Activated T-cell treated with anti-CD3 and anti-CD28 coated beads, Interleukin-2, amount 50 U/mL, for 1 hour (primary cell): ENCODE measurements at places on chromosomes 2 and 18.

GRCh38 chr2:170322140-170322766 lies 144.3 kb downstream of the MYO3B start:
- DNase-seq: no peak

- DNase-seq: no peak
These were observed 5.7 kb downstream of the ANTXR1 start for GRCh38 chr2:69018678-69019095.

- no peak for DNase-seq
These were observed 105.5 kb downstream of the FMNL2 start for GRCh38 chr2:152440460-152440859.

GRCh38 chr2:45794134-45794617 lies 142.7 kb downstream of the PRKCE start:
- DNase-seq: no peak

GRCh38 chr2:229153267-229153666 lies 117.8 kb downstream of the PID1 start:
- DNase-seq: no peak

DNA sequence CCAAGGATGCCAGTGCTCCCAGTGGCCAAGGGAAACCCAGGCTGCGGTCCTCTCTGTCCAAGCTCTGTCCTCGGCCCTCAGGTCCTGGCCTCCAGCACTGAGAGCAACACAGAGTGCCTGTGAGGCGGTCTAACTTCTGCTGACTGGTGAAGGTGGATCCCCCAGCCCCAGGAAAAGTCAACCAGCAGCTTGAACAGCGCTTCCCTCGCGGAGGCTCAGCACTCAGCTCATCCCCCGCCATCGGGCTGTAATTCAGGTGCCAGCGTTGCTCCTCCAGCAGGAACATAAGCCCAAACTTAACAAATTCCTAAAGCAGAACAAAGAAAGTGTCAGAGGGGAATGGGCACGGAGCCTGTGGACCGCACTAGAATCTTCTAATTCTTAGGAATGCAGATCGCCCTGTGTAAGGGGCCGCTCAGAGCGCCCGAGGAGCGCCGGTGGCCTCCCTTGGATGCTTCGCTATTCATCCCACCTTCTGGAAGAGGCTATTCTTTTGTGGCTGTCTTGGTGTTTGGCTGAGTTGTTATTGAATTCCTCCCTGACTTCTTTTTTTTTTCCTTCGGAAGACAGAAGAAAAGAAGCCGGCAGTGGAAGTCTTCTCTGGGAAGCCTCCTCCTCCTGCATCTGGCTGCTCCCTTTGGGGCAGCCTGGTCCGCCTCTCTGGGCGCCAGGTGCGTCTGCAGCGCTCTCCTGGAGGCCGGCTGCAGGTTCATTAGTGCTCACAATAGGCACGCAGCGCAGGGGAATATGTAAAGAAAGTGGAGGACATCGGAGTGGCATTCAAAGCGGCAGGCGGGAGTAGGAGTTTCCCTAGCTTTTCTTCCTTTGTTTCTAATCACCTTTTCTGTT lies 905.6 kb downstream of the TSN start:
- no peak for DNase-seq

DNA sequence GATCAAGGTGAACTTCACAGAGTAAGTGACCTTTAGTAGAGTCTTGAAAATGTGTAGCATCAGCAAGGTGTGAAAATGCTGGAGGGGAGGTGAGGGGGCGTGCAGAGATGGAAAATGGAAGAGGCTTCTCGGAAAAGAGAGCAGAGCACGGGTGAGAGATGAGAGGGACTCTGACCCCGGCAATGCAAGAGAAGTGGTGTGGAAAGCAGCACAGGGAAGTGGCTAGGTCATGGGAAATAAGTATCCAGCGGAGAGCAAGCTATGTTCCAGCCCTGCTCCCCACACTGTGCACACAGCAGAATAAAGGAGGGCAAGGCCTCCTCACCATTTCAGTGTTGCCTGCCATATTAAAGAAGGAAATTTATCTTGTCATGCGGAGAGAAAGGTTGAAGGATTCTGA lies 241.7 kb upstream of the DOK6 start:
- DNase-seq: no peak
